ENCODE measurements at places on chromosomes 7 and 10.

- DNase-seq = no peak
These were observed 121.1 kb downstream of the VWC2 start for GRCh38 chr7:49894543-49894942.

DNA sequence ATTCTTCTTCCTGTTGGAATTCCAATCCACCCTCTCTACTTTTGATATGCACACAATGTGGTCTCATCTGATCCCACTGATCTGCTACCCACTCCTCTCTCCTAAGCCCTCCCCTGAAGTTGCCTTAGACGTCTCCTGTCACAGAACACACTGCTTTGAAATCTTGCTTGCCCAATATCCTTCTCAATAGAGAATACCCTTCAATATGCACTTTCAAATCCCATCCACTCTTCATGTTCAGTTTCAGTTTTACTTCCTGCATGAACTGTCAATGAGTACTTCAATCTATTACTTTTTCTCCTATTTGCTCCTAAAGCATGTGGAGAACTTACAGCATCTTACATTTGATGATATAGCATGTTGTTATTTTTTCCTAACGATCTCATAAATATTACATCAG is 93.5 kb downstream of the UPF2 start:
- DNase-seq = no peak

GRCh38 chr10:3702056-3702546 is 82.9 kb downstream of the KLF6 start:
- no peak for DNase-seq

- DNase-seq = no peak
These were observed 135.0 kb downstream of the CDH23 start for GRCh38 chr10:71531485-71532446.

GRCh38 chr7:141872931-141873330 is 31.6 kb upstream of the PRSS37 start:
- DNase-seq = no peak

Measured in CD4-positive, alpha-beta T cell treated with Interleukin-12 subunit alpha and Interleukin-12 subunit beta, for 1 hour (primary cell).